Glutamatergic neuron (in vitro differentiated cells): ENCODE measurements at places on chromosomes 2 and 18.

GRCh38 chr18:31325051-31325450 lies 7.1 kb downstream of the DSG1 start:
- DNase-seq: no peak

DNA sequence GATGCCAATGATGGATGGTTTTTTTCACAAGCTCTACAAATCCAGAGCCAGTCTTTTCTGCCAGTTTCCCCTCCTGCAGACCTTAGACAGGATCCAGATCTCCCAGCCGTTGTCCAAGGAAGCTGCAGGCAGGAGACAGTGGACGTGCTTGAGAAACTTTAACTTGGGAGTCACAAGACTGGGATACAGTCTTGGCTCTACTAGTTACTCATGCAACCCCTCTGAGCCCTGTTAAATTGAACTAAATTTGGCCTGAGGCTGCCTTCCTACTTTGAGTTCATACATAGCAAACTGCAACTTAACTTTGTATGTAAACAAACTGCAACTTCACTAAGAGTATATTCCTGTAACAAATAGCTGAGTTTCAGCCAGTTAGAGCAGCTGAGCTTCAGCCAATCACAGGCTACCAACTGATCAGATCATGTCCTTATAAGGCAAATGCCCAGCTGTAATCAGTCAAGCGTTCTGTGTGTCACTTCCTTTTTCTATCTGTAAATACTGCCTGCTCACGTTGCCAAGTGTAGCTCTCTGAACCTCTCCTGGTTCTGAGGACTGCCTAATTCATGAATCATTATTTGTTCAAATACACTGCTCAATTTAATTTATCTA lies 140.9 kb downstream of the CAPN13 start:
- no peak for DNase-seq

DNA sequence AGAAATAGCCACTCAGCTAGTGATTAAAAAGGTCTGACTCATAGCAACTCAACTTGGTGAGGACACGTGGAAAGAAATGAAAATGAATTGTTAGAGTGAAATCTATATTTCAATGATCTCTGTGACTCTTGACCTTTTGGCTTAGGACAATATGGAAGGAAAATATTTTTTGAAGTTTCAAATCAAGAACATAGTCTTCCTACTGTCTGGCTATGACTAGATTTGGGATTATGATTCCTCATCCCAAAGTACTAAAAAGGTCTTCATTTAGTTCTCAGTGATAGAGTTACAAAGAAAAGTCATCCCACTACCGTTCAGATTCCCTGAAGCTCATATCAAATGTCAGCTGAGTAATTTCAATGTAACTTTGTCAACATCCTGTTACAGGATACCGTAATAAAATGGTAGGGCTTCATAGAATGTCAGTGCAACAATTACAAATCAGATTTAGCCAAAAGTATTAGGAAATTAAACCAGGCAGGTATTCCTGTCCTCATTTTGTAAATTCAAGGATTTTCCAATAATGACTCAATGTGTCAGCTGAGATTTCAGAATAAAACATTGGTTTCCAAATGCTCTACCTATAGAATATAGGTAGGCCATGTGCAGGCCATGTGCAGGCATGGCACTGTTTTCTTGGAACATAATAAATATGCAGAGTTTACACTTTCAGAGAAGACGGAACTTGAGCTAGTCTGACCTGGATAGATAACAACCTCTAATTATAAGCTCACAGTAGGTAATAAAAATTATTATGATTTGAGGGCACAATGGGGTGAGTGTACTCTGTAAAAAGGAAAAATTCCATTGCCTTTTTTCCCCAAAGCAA lies 36.0 kb downstream of the ANKRD29 start:
- DNase-seq: no peak

DNA sequence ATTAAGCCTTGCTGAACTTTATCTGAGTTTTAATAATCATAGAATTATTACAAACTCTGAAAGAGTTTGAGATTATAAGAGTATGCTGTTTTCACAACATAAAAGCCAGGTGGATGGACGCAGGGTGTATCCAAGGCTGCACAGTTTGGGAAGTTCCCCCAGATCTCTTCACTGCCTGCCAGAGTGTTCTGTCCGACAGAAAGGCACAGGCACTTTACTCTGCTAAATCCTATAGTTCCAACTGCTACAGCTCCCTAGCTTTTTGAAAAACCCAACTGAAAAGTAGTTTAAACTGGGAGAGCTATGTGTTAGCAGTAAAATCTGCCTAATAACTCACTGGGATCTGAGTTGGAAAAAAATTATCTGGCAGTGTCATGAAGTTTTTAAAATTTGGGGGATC lies 38.0 kb downstream of the MFSD6 start:
- DNase-seq: no peak

GRCh38 chr2:45930396-45930792 lies 278.9 kb downstream of the PRKCE start:
- no peak for DNase-seq

- DNase-seq: no peak
Observed at GRCh38 chr18:23359421-23359820, 93.7 kb upstream of the RIOK3 start.

- no peak for DNase-seq
Observed at GRCh38 chr2:125095826-125096225, 1070.7 kb downstream of the CNTNAP5 start.

DNA sequence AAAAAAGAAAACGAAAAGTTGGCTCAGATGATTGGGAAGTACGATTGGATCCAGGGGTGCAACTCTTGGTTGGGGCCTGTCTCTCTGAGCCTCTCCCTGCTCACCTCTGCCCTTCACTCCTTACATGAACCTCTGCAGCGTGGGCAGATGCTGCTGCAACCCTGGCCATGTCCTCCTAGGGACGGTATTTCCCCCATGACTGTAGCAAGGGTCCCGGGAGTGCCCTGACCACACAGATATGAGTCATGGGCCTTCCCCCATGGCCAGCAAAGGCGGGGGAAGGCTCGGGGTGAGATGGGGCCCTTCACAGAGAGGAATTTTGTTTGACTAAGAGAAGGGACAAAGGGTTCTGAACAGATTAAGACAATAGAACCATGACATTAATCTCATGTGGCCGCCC lies 129.0 kb downstream of the NCK2 start:
- DNase-seq: no peak

GRCh38 chr2:203797276-203797675 lies 70.3 kb upstream of the CTLA4 start:
- DNase-seq: no peak

GRCh38 chr2:12715258-12716031 lies 1.3 kb upstream of the TRIB2 start:
- no peak for DNase-seq

DNA sequence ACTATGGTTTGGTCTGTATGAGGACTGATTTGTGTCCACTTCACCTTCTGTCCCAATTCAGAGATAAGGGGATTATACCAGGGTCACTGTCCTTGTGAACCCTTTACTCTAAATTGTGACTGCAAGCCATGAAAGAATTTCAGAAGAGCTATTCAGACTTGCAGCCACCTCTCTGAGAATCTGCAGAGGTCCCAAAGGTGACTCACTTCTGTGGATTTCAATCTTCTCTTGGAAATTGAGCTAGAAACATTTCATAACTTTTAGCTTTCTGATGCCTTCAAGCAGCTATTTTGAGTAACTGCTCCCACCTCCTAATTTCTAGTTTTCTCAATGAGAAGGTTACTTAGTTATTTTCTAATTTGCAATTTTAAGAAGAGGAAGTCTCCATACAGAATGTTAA lies 1242.4 kb upstream of the ACVR2A start:
- DNase-seq: no peak

DNA sequence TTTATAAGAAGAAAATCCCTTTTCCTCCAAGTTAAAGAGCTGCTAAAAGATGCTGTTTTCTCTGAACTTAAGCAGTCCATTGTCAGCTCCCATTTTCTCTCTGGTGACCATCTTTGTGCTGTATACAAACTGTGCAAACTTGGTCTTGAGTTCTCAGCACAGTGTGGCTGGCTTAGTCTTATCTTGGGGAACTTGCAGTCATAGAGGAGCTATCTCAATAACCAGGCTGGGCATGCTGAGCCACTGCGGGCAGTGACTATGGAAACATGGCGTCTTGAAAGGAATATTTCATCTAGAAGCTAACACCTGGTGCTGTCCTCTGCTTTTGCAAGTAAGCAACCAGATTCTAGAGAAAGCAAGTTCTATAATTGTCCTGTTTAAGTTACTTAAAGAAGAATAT lies 1334.4 kb upstream of the CELF4 start:
- DNase-seq: no peak

DNA sequence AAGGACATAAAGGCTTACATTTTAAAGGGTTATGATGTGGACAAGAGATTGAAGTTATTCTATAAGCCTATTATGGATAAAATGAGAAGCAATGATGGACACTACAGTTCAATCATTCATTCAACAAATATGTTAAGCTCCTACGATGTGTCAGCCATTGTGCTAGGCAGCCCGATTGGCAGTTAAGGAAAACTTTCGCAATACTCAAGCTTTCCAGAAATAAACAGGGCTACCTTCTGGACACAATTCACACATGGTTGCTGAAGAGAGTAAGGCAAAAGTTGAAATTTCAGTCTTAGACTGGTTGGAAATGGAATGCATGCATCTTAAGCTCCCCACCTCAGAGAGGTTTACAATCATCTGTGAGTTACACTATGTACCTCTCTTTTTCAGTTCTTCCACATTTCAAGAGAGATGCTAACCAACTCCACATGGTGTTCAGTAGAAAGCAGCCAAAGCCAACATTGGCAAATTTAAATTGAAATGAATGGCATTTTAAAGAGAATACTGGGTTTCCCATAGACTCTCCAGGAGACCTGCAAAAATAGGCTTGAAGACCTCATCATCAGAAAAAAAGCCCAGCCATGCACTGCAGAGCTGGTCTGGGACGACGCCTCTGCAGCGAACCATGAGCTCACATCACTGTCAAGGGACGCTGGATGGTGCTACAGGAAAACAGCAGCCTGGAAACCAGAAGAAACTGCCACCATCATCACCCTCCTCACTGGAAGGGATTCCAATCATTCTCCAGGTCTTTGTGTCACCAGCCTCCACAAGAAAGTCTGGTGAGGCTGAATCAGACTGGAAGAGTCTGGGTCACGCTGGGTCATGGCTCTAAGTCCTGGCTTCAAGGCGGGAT lies 276.3 kb downstream of the AFF3 start:
- DNase-seq: no peak

DNA sequence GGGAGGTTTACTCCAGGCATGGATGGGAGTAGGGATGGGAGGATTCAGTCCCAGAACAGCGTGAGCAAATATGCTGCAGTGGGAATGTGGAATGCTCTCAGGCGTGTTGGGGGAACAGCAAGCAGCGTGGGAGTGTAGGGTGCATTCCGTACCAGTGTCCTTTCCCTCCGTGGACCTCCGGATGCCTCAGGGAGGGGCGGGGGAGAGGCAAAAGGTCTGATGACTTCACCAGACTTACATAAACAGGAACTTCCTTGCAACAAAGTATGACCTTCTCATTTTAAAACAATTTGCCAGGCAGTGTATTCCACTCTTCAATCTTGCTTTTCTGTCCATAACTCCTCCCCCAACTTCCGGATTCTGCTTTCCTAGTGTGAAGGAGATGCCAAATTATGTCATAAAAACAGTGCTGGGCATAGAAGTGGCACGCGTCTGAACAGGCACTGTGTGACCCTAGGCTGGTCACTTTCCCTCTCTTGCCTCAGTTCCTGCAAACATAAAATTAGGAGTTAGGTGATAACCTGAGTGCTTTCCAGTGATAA lies 36.9 kb downstream of the RPL37A start:
- DNase-seq: no peak
